ENCODE measurements at places on chromosomes 2 and 18.

DNA sequence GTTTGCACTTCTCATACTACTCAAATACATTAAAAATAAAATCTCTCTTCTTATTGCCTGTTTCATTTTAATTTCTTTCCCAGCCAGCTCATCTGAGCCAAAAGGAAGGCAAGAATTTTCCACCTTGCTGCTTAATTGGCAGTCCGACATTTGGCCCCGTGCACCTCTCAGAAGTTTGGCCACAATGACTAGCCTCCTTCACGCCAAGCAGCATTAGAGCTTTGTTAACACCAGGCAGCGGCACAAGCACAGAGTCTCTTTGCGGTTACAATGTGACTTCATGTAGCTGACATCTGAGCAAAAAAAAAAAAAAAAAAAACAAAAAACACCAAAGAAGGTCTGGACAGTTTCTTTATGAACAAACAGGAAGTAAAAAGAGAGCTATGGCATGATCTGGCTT lies 248.9 kb downstream of the OSR1 start:
- no peak for DNase-seq

DNA sequence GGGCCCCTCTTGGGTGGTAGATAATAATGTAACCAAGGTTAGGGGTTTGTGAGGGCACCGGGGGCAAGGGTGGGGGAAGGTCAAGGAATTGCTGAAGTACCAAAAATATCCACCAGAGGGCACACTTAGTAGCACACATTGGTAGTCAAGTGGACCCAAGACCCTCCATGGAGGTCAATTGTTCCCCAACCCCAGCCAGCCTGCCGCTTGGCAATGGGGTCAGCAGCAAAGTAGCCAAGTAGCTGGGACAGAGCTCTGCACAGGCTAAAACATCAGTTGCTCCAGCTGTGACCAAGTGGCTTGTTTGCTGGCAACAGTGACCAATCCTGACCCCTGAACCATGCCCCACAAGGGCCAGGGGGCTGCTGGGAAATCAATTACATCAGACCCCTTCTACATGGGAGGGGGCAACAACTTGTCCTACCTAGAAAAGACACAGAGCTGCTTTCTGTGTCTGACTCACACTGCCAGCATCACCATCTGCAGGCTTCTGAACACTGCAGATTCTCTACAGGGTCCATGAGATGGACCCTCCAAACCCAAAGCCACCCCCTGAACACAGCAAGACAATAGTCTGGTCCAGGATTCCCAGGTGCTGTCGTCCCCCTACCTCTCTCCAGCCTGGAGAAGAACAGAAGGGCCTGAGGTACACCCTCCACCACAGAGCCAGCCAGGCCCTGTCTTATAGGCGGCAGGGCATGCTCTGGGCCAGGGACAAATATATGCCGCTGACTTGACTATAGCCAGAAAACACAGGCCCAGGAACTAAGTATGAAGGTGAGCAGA lies 76.0 kb downstream of the EMX1 start:
- peak; percentile 66 for DNase-seq

- no peak for DNase-seq
Observed at GRCh38 chr2:45899926-45900325, 248.5 kb downstream of the PRKCE start.

- DNase-seq, result no peak
Observed at GRCh38 chr2:36455011-36455410, 99.4 kb downstream of the CRIM1 start.

- no peak for DNase-seq
Observed at GRCh38 chr2:147511491-147511948, 333.3 kb upstream of the ACVR2A start.

DNA sequence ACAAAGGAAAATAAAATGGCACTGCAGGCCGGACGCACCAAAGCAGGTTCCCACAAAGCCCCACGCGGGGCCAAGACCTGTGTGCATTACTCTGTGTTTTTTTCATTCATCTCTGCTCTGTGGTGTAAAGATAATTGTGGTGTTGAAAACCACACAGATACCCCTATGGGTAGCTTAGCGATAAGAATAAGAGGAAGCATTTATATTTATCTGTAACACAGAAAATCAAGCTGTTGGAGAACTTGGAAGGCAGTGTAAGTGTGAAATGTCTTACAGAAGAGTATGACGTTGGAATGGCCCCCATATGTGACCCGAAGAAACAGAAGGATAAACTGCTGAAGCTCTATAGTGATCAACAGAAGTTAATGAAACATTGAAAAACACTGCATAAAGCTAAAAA lies 20.3 kb upstream of the MARCO start:
- no peak for DNase-seq

Measured in HT-29 (cell line).